Activated CD4-positive, alpha-beta T cell treated with anti-CD3 and anti-CD28 coated beads for 4 hours (primary cell): ENCODE measurements at places on chromosomes 3 and 15.

DNA sequence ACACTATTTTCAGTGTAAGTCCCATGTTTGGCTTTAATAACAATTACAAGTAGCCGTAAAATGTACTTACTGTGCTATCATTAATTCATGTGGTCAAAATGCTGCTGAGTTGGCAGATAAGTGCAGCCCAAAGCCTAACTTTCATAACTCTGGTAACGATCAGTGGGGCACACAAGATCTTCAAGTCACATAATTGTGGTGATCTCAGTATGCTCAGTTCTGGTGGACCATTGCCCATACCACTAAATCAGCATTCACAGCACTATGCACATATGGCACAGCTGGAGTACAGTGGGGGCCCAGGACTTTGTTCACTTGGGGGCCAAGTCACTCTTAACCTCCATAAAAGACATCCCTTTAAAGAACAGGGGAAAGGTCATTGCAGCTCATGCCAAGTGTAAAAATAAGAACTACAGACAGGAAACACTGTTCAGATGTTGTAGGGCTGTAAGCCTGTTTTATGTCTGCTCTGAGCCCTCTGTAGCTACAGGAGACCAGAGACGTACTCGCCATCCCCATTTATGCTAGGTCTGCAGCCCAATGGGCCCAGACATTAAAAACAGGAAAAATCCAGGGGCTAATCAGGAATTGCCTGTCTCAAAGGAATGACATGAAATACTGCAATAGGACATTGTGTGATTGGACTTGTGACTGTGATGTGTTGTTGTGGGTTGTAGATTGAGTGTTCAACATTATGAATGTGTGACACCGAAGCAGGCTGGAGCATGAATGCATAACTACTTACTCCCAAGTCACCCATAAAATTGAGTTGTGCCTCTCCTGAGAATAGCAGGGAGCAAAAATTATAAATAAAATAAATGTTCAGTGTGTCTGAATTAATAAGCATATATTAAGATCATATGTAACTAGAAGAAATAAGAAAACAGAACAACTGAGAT lies 282.5 kb upstream of the EPHA3 start:
- no peak for DNase-seq

DNA sequence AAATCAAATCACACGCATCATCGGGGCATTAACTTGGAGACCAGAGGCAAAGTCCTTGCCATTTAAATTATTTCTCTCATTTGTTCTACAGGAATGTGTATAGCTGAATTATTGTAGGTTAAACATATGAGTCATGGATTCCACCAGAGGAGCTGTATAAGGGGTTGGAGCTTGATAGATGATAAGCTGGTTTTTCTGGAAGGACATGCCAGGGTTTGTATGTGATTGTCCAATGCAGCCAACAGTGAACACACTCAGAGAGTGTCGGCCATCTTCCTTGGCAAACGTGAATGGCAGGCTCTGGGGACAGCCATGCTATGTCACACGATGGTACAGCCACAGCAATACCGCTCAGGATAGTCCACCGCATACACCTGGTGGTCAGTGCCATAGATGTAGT lies 25.1 kb downstream of the SSUH2 start:
- DNase-seq = no peak

DNA sequence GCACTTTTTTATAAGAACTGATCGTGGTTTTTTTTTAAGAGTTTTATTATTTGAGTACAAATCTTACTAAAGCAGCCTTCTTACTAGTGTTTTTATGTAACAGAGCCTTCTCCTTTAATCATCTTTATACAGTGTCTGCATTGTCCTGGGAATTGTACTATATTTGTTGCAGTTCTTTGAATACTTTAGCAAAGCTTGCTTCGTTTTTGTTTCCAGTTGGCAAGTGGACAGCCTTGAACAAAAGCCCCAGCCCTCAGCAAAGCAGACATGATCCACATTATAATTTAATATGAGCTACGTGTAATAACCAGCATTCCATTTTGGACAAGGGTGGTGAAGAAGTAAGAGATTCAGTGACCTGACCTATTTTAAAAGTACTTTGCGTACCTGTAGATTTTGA lies 112.2 kb upstream of the FLNB start:
- no peak for DNase-seq

- no peak for DNase-seq
Measured at GRCh38 chr3:82157952-82158351, 396.5 kb upstream of the GBE1 start.

GRCh38 chr3:37693511-37694283 lies 168.0 kb upstream of the CTDSPL start:
- DNase-seq = no peak

- DNase-seq = no peak
Measured at GRCh38 chr15:78878356-78878755, 5.7 kb downstream of the MORF4L1 start.

DNA sequence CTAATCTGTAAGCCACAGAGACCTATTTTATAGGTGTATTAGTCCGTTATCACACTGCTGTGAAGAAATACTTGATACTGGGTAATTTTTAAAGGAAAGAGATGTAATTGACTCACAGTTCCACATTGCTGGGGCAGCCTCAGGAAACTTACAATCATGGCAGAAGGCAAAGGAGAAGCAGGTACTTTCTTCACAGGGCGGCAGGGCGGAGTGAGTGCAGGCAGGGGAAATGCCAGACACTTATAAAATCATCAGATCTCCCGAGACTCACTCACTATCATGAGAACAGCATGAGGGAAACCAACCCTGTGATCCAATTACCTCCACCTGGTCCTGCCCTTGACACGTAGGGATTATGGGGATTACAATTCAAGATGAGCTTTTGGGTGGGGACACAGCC lies 108.7 kb downstream of the GALK2 start:
- DNase-seq = no peak

DNA sequence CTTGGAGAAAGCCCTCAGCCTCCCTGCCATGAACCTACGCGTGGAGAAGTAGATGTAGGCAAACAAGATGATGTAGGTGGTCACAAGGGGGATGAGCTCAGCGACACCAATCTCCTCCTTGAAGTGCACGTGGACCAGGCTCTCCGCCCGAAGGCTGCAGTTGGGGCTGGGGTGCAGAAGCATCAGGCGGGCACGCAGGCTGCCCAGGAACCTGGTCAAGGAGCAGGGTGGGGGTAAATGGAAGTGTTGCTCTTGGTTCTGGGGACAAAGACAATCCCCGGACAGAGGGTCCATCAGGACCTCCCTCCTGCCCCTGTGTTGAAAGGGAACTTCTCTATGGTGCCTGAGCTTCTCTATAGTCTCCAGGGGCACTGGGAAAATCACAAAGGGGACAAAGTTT lies 45.1 kb downstream of the PTPN23 start:
- no peak for DNase-seq

DNA sequence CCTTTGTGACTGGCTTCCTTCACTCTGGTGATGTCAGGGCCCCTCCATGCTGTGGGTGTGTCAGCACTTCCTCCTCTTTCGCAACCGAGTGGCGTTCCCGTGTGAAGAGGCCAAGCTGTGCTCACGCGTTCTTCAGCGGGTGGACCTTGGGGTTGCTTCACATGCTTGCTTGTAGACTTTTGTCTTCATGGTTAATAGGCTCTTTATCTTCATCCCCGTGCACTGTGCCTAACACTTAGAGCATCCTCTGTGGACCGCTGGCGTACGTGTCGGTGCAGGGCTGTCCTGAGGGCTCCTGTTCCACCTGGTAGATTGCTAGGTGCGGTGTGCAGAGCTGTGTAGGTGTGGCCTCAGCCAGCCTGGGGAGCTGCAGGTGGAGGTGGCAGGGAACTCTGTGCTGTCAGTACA lies 182.3 kb downstream of the OR4M2 start:
- DNase-seq = no peak

GRCh38 chr3:46112296-46112695 lies 85.0 kb upstream of the XCR1 start:
- DNase-seq = no peak

- no peak for DNase-seq
Measured at GRCh38 chr15:33746203-33746602, 222.1 kb upstream of the CHRM5 start.

GRCh38 chr3:197752107-197752506 lies 2.4 kb downstream of the FYTTD1 start:
- DNase-seq = peak; percentile 7

DNA sequence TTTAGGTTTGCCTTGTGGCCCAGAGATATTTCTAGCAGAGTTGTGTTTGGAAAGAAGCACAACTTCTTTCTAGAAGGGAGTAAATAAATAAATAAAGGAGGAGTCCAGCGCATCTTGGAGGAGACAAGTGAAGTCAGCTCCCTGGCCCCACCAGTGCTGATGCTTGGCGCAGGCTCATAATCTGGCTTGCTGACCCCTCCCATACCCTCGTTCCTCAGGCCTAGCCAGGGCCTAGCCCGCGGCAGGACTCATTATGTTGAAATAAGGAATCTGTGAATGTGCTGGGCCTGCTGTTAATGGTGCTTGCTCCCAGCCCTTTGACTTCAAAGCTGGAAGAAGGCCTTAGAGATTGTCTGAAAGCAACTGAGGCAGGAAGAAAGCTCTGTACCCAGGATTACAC lies 3.1 kb downstream of the ZNF710 start:
- DNase-seq = no peak

GRCh38 chr3:36540888-36541518 lies 160.7 kb downstream of the STAC start:
- no peak for DNase-seq

DNA sequence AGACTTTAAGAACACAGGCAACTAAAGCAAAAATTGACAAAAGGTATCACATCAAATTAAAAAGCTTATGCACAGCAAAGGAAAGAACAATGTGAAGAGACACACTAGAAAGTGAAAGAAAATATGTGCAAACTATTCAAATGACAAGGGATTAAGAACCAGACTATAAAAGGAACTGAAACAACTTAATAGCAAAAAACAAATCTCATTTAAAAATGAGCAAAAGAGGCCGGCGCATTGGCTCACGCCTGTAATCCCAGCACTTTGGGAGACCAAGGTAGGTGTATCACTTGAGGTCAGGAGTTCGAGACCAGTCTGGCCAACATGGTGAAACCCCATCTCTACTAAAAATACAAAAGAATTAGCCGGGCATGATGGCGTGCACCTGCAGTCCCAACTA lies 14.4 kb downstream of the NGLY1 start:
- no peak for DNase-seq

DNA sequence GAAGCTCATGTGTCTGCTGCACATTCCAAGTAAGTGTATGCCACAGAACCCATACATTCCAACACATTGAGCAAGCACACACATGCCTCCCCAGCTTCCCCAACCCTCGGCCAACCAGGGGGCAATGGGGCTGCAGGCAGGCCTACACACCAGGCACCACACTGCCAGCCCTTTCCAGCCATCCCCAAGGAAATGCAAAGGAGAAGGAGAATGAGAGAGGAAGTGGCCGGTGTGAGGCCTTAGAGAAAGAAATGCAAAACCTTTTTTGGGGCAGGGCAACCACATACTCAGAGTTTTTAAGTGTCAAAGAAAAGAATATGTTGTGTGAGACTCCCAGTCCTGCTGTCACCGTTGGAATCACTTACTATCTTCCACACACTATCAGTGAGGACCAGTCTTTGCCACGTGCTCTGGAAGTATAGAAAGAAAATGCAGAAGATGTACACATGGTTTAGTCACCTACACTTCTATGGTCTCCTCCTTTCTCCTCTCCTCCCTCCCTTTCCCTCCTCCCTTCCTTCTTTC lies 11.1 kb downstream of the IGF2BP2 start:
- no peak for DNase-seq

DNA sequence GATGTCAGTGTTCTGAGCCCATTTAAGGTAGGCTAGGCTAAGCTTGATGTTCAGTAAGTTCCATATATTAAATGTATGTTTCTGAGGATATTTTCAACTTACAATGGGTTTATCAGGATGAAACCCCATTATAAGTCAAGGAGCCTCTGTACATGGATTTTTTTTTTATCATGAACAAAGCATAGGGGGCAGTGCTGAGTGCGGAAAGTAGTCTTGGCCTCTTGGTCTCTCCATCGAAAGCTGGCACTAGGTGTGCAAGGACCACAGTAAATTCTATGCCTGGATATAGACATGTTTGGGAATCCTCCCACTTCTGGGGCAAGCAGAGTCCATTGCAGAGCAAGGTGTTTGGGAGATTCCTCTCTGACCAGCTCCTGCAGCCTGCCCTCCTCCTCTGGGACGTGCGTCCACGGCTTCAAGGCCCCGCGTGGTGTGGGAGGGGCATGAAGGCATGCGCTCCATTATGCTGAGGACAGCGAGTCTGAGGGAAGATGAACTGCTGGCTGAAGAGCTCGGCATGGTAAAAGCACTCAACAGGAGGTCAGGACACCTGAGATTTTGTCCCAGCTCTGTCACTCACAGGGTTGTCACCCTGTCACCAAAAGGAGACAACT lies 122.9 kb upstream of the LIPC start:
- DNase-seq = no peak

DNA sequence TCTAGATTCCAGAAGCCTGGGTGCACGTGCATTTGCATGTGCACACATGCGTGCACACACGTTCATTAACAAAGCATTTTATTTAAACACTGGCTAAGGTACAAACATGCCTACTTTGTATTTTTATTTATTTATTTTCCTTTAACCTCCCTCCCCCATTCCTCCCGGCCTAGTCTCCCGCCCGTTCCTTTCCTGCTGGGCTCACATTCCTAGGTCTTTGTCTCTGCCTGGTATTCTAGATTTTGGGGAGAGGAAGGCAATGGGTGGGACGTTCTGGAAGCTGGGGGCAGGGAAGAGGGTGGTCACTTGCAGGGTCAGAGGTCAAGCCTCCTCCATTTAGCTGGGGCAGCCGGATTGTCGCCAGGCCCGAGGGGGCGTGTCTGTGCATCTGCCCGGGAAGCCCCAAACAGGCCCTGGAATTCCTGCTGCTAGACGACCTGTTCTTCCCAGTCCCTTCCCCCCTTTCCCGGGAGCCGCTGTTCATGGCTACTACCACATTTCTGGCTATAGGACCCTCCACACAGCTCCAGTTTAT lies 51.8 kb downstream of the TRIM71 start:
- no peak for DNase-seq

DNA sequence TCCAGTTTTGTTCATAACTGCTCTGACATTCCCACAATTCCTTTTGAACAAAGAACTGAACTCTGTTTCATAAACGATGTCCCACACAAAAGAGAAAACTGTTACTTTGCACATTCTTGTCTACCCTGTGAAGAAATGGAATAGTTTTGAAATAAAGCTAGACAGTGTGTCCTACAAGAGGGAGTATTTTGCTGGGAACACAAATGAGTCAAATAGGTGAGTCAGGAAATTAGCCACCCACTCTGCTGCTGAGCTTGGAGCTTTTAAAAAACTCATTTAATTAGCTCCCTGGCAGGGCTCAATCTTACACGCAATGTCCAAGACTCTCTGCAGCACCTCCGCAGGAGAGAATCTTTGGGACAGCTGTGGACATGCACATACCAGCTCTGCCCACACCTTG lies 193.4 kb downstream of the SLC9A9 start:
- DNase-seq = no peak

GRCh38 chr15:64233299-64233698 lies 70.5 kb upstream of the PPIB start:
- DNase-seq = no peak
